Fibroblast of pulmonary artery (primary cell): ENCODE measurements at places on chromosomes 4 and X.

DNA sequence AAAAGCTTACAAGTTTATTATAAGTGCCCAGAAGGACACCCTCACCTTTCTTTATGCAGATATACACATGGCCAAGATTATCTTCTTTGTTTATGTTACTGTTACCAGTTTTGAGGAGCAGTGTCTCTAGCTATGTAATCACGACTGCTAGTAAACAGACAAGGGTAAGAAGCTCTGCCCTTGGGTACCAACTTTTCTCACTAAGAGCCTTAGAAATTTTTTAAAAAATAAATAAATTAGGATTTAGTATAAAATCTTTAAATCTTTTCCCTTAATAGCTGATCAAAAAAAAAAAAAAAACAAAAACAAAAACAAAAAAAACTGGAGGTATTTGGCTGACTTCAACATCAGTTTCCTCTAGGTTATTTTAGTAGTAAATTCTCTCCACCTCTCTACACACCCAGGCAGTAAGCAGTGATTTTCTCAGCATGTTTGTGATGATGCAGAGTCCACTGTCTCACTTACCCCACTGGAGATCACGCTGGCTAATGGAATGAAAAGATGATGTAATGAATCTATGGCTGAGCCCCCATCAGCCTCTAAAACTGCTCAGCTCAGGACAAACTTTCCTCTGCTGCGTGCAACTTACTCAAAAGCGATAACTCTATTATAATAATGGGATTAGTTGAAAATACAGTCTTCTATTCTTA lies 125.9 kb downstream of the FRYL start:
- peak; percentile 31 for DNase-seq

- no peak for DNase-seq
Measured at GRCh38 chr4:130689181-130689580, 1593.2 kb downstream of the C4orf33 start.

DNA sequence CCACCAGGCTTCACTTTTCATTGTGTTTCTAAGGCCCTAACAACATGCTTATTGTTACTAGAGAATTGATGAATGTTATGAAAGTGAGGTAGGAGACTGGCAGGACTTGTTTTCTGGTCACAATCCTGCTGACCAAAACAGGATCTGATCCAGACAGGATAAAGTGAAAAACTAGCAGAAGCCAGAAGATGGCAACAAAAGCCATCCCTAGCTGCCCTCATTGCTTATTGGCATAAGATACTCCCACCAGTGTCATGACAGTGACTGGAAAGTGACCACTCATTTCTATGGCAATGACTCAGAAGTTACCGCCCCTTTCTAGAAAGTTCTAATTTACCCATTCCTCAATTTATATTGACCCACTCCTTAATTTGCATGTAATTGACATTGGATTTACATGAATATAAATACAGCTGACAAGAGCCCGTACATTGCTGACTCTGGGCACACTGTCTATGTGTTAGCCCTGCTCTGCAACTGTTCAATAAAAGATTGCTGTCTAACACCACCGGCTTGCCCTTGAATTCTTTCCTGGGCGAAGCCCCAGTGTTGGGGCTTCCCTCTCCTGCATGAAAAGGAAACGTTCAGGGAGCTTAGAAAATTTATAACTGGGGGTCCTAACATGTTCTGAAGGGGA lies 30.0 kb upstream of the FGG start:
- DNase-seq, result no peak

DNA sequence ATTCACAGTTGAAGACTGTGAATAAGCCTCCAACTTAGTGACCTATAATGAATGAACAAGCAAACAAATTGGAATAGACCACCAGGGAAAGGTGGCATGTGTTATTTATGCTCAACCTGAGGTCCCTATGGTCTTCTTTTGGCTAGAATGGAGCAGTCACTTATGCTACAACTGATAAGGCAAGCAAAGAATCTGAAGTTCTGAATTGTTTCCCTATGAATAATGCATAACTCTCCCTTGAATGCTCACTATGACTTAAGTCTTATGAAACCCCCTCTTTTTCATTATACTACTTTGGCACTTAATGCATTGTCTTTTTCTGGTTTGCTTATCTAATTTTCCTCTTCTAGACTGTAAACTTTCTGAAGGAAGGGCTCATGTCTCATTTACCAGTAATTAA lies 2.6 kb downstream of the GIMD1 start:
- DNase-seq, result peak; percentile 63
